ENCODE measurements at places on chromosomes 7 and 10.

DNA sequence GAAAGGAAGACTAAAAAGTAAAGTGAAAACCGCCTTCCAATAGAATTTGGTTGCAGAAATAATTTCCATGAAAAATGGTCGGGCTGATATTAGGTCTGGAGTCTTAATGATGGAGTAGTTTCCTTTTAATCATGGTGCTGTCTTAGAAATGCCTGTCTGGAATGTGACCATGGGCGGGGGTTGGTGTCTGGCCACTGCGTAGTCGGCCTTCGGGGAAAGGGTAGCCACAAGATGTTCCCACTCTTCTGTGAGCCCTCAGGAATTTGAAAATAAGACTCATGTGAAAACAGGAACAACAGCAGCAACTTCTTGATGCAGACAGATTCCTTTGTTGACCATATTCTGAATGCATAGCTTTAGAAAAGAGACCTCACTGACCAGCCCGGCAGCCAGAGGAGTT, 176.8 kb downstream of the KIAA1217 start:
- DNase-seq, result no peak

DNA sequence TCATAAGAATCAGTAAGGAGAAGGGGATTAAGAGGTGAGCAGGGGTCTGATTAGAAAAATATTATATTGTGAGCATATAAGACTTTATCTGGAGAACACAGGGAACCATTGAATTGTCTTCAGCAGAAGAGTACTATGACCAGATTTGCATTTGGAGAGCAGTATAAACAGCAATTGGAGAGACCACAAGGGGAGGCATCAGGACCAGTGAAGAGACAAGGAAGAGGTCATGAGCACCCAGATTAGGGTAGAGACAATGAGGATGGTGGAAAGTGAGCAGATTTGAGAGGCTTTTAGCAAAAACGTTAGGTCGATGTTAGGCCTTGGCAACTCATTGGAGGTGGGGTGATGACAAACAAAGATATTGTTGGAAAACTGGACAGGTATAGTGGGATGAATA, 13.0 kb upstream of the SMIM30 start:
- DNase-seq, result no peak

- DNase-seq, result no peak
Measured at GRCh38 chr10:110525349-110526260, 27.9 kb downstream of the DUSP5 start.

- no peak for DNase-seq
Measured at GRCh38 chr7:43021431-43021830, 89.3 kb downstream of the MRPL32 start.

GRCh38 chr7:17944720-17945119, 4.4 kb upstream of the SNX13 start:
- DNase-seq, result no peak

- no peak for DNase-seq
Measured at GRCh38 chr10:36097696-36098095, 455.6 kb upstream of the FZD8 start.

DNA sequence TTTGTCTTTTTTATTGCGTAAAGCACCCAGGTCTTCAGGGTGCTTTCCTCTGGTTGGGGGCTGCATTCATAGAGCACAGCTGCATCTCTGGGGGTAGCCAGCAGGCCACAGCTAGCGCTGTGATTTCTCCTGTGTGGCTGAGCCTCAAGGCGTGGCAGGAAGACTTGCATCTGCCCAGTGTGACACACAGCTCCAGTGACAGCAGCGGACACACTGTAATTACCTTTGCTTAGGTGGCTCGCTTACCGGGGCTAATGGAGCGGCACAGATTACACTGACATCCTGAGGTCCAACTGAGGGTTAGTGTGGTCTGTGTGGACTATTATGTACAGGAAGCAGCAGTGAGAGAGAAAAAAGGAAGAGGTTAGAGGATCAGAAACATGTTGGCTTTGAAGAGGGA, 27.1 kb downstream of the ABCB4 start:
- DNase-seq, result no peak
